ENCODE measurements at places on chromosomes 12 and 14.

GRCh38 chr12:47311568-47311967 is 231.8 kb upstream of the AMIGO2 start:
- H3K4me1 ChIP-seq, result no peaks in the 10 kb centered on the region
- H3K27ac ChIP-seq, result no peak overlapping the region
- no peak for DNase-seq
- no peaks in the 10 kb centered on the region for H3K27me3 ChIP-seq

GRCh38 chr14:23299986-23300686 is 2.5 kb downstream of the PPP1R3E start:
- DNase-seq, result no peak
- peaks cover 5% of the 10 kb centered on the region for H3K4me1 ChIP-seq
- H3K27me3 ChIP-seq, result no peaks in the 10 kb centered on the region
- peak overlapping the region; percentile 55 for H3K4me3 ChIP-seq
- H3K36me3 ChIP-seq, result no peaks in the 10 kb centered on the region

GRCh38 chr12:62361048-62361447 is 100.8 kb downstream of the USP15 start:
- no peaks in the 10 kb centered on the region for H3K36me3 ChIP-seq
- no peak overlapping the region for H3K4me3 ChIP-seq
- no peak for DNase-seq
- H3K27me3 ChIP-seq, result no peaks in the 10 kb centered on the region
- no peak overlapping the region for H3K27ac ChIP-seq

- no peak overlapping the region for H3K4me3 ChIP-seq
- no peaks in the 10 kb centered on the region for H3K4me1 ChIP-seq
- no peaks in the 10 kb centered on the region for H3K36me3 ChIP-seq
- DNase-seq, result no peak
- no peak overlapping the region for H3K27ac ChIP-seq
Measured at GRCh38 chr12:19199332-19199731, 69.8 kb downstream of the PLEKHA5 start.

- no peak overlapping the region for H3K4me3 ChIP-seq
- H3K36me3 ChIP-seq, result no peaks in the 10 kb centered on the region
- no peak for DNase-seq
- H3K27ac ChIP-seq, result peak overlapping the region; percentile 30
- H3K27me3 ChIP-seq, result no peaks in the 10 kb centered on the region
- no peaks in the 10 kb centered on the region for H3K4me1 ChIP-seq
Measured at GRCh38 chr14:105199093-105199492, 18.0 kb upstream of the NUDT14 start.

GRCh38 chr12:41361738-41362137 is 173.6 kb downstream of the PDZRN4 start:
- no peaks in the 10 kb centered on the region for H3K27me3 ChIP-seq
- no peaks in the 10 kb centered on the region for H3K36me3 ChIP-seq
- H3K27ac ChIP-seq, result no peak overlapping the region
- H3K4me3 ChIP-seq, result no peak overlapping the region
- H3K4me1 ChIP-seq, result no peaks in the 10 kb centered on the region

GRCh38 chr14:103700753-103701490 is 14.3 kb downstream of the XRCC3 start:
- peaks cover 11% of the 10 kb centered on the region for H3K4me1 ChIP-seq
- H3K27me3 ChIP-seq, result no peaks in the 10 kb centered on the region
- no peaks in the 10 kb centered on the region for H3K36me3 ChIP-seq
- no peak for DNase-seq
- no peak overlapping the region for H3K27ac ChIP-seq
- H3K4me3 ChIP-seq, result no peak overlapping the region

Data from uterus (tissue), 4 donors.